ENCODE measurements at places on chromosomes 6 and 20. TPM values are rescaled to one million over a fixed set of nuclear protein-coding genes. Genes with fewer than 3 reads are reported as not detected.

The VSTM2L gene
- 2.6 TPM for total RNA-seq

The ENPP1 gene
- total RNA-seq, result 1.0 TPM

The MLIP gene
- total RNA-seq, result 4.3 TPM

The TRIM27 gene
- total RNA-seq, result 32.7 TPM

The SAPCD1 gene
- total RNA-seq, result 1.2 TPM

The OR2H1 gene
- total RNA-seq, result not detected

DNA sequence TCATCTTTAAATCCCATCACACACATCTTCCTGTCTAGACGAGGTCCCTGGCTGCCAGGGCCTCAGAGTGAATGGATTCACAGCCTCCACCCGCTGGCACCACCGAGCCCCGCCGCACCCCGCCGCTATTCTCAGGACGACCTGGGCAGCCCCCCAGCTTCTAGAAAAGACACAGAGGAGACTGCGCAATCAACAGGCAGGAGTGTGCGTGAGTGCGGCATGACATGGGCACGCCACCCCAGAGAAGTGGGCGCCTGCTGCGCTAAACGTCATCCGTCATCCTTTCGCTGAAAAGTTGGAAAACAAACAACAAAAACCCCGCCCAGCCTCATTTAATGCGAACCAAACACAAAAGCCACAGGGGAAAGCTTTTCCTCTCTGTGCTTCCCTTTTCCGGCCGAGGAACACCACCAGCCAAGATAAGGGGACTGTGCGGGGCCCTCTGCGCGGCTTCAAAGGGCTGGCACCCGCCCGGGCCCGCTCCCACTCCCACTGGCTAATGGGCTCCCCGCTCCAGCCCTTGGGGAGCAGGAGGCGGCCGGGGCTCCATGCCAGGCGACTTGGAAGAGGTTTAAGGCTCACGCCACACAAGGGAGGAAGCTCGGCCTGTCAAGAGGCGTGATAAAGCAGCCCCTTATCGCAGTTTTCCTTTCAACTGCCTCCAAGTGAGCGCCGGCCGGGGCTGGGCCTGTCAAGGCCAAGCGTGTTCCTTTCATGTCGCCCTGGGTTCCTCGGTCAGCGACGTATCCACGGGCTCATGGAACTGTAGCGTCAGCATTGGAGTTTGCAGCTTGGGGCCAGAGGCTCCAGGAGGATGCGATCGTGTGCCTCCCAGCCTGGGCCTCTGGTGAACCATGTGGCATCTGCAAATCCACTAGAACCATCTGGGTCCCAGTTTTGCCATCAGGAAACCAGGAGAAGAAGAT, 50.1 kb downstream of the NFATC2 start:
- no peak for DNase-seq

DNA sequence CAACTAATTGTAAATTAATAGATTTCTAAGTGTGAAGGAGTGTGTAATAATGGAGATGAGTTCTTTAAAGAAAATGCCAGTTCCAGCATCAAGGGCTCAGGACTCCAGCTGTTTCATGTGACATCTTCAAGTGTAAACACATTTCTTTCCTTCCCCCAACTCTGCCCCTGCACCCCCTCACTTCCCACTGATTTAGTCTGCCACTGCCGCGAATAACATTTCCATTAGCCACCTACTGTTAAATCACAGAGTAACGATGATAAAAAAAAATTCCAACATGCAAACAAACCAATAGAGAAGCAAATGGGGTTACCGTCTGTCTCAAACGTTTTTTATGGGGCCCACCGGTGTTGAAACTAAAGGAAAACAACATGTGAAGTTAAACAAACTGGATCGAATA, 414.3 kb downstream of the SAMD5 start:
- DNase-seq, result no peak

- no peak for DNase-seq
Measured at GRCh38 chr20:24382743-24383142, 86.7 kb upstream of the SYNDIG1 start.

DNA sequence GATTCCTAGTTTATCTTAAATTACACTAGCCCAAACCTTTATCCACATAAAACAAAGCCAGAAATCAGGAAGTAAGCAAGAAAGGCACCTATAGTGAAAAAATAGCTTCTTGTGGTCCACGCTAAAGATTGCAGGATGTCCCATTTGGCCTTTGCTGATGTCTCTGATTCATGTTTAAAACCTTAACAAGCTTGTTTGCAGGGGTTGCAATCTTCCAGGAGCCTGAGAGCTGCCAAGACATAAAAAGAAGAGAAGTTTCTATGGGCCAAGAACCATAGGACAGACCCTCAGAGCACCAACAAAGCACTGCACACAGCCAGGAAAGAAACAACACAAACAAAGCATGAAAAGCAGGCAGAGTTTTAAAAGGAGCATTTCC, 49.4 kb downstream of the ADAT2 start:
- no peak for DNase-seq

DNA sequence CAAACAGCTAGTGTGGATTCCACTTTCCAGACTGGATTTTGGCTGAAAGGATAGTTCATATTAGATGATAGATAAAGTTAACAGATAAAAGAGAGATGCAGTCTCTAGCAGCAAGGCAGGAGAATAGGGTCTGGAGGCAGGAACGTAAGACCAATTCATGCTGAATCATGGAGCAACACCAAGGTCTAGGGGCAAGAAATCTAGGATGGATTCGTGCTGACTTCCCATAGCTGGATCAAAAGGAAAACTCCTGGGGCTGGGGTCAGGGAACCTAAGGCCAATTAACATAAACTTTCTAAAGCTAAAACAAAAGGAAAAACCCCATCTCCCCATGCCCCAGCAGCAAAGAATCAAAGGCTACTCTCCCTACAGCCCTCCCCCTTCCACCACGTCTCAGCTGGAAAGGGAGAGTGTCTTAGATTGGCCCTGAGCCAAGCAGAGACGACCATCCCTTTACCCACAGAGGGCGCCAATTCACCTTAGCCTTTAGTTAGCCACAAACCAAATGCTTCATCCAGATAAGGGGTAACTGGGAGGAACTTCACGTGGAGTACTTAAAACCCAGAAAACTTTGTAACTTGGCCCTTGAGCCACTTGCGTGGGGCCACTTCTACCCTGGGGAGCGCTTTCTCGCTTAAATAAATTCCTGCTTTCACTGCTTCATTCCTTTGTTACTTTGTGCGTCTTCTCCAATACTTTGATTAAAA, 7.6 kb downstream of the TREM1 start:
- no peak for DNase-seq

DNA sequence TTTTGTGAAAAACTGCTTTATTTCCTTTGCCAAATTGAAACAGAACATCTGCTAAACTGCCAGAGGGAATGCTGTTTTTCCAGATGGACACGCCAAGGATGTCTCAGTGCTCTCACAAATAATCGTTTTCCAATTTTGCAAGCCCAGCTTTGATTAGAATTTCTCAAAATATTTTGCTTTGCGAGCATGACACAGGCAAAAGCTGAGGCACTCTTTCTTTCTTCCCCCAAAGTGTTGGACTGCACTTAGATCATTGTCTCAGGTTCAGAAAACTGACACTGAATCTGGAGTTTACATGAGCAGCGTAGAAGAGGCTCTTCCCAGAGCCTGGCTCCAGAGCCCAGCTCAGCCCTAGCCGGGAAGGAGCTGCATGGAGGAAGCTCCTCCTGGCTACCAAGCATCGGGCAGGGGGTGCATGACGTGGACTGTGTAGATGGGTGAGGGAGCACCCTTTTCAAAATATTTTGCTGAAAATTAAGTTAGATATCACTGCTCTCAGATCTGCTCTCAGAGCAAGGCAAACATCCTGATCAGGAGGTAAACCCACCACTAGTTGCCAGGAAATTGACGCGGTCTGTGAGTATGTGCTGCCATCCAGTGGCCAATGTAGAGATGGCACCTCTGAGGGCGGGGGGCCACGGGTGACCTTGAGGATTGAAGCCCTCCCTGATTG, 107.5 kb downstream of the SLC22A3 start:
- DNase-seq, result no peak

GRCh38 chr6:168197636-168198301, 118.8 kb upstream of the FRMD1 start:
- no peak for DNase-seq

DNA sequence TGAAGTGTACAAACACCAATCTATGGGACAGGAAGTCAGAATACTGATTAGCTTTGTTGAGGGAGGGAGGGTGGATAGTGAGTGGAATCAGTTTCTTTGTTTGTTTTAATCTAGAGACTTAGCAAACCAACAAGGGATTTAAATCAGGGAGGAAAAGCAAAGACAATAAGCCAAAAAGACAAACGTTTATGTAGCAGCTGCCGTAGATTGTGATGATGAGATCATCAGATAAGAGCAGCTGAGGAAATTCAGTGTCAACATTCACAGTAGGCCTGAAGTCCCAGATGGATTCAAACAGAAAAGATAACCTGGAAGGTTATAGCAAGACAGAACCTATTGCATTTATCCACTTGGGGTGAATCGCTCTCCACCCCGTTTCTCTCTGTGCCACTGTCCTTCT, 104.9 kb upstream of the SYNDIG1 start:
- no peak for DNase-seq

DNA sequence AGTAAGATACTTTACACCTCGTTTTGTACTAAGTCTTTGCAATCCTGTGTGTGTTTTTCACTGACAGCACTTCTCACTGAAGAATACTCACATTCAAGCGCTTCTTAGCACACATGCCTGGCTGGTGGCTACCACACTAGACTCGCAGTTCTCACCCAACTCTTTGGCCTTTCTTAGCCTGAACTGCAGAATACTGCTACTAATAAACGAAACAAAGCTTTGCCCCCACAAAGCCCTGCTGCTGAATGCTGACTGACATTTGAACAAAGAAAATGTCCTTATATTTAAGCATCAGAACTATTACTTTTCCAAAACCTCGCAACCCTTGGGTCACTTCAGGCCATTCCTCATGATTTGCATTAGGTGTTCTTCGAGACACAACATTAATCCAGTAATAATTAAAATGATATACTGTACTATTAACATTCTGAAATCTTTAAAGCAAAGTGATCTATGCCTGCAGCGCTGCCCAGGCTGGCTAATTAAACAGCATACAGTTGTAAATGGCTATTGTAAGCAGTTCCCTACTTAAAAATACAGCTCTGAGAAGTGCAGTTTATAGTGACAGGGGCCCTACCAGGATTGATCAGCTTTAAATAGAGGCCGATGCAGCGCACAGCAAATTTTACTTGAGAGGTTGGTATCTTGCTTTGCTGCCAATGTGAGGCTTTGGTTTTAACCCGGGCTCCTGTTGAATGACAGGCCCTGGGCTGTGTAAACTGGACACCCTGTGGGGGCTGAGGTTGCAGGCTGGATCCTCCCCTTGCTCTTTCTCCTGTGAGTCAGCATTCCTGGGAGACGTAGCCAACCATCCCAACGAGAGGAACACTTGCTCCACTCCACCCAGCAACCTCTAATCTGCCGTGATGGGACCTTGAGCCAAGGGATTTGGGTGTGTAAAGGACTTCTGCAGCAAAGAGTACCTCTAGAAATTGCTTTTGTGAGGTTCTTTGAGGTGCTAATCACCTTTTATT, 899.0 kb downstream of the TFAP2A start:
- DNase-seq, result no peak

DNA sequence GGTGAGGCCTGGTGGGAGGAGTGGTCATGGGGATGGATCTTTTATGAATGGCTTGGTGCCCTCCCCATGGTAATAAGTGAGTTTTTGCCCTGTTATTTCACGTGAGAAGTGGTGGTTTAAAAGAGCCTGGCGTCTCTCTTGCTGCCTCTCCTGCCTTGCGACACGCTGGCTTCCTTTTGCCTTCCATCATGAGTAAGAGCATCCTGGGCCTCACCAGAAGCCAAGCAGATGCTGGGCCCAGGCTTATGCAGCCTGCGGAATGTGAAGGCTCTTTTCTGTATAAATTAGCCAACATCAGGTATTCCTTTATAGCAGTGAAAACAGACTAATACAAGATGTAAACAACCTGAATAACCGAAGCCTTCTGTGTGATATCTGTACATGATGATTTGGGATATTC, 27.6 kb downstream of the VTA1 start:
- DNase-seq, result no peak

DNA sequence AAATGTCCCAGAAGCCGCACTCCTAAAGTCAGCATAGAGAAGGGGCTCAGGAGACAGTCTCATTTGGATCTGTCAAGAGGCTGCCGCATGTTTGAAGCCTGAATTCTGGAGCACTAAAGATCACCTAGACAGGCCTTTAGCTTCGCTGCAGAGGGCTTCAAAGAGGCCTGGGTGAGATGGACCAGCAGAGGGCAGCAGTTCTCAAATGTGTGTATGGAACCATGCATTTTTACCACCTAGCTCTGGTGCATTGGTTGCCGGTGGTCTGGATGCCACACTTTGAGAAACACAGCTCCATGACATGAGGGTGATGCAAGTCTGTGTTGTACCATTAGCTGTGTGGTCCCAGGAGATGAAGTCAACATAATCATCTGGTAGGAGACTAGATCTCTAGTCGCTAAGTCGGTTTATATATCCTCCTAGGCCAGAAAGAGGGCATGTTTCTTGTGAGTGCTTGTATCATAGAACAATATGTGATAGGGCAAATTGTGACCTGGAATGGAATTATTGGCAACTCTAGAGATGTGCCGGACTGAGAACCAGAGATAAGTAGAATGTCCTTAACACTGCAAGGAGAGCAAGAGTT, 64.8 kb downstream of the KIAA0319 start:
- DNase-seq, result no peak

GRCh38 chr6:31626952-31627351, 6.4 kb downstream of the PRRC2A start:
- DNase-seq, result no peak

GRCh38 chr6:78435671-78436070, 431.7 kb upstream of the IRAK1BP1 start:
- DNase-seq, result no peak
